ENCODE measurements at places on chromosomes 1 and 21.

DNA sequence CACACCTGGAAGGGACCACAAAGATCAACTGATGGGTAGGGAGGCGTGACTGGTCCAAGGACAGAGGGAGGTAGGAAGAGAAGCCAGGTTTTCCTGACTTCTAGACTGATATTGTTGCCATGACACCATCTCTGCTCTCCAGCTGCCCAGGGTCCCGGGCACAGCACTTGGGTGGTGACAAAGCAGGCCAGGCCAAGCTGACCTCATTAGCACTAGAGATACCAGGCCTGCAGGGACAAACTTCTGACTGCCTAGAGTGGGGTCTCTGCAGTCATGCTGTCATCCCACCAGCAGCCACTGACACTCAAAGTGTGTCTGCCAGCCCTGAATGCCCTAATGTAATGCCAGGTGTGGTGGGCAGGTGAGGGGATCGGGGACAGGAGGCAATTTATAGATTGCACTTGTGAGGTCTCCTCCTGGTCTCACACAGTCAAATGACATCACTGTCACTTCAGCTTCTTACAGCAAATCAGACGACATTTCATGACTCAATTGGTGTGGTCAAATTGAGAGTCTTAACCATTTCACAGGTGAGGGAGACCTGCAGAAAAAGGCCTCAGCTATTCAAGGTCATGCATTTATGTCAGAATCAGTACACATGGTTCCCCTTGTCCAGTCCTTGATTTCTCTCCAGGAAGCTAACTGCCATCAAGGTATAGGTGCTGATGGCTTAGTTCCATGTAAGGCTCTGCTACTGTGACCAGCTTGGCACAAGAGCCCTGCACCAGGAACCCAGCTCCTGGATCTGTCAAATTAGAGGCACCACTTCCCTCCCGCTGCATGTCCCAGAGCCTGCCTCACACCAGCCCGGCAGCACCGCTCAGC is 2.7 kb downstream of the SLC9A1 start:
- DNase-seq, result no peak

GRCh38 chr1:69016468-69016867 is 519.6 kb upstream of the DEPDC1 start:
- no peak for DNase-seq

- DNase-seq, result peak; percentile 46
Measured at GRCh38 chr1:6889875-6890480, 104.7 kb downstream of the CAMTA1 start.

GRCh38 chr1:116679091-116679827 is 11.7 kb upstream of the IGSF3 start:
- DNase-seq, result no peak

DNA sequence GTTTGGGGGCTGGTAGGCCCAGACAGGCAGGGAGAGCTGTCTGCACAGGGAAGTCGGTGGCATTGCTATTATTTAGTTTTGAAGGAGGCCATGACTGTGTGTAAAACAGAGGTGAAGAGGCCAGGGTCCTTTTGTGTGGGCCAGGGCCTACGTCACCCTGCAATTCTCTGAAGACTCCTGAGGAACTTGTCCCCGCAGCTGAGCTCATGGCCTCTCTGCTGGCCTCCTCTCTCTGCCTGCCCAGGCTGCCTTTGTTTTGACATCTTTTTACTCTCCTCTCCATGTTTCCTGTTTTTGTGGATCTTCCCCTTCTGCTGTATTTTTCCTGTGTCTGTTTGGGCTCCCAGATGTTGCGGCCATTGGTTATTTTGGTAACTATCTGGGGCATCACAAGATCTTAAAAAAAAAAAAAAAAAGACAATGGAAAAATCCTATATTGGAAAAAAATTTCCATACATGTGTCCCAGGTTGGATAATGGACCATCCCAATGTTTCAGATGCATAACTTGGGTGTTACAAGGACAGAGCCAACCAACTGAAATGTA is 280.7 kb downstream of the RPS6KC1 start:
- no peak for DNase-seq

- DNase-seq, result no peak
Measured at GRCh38 chr1:174204697-174205308, 45.5 kb downstream of the RABGAP1L start.

DNA sequence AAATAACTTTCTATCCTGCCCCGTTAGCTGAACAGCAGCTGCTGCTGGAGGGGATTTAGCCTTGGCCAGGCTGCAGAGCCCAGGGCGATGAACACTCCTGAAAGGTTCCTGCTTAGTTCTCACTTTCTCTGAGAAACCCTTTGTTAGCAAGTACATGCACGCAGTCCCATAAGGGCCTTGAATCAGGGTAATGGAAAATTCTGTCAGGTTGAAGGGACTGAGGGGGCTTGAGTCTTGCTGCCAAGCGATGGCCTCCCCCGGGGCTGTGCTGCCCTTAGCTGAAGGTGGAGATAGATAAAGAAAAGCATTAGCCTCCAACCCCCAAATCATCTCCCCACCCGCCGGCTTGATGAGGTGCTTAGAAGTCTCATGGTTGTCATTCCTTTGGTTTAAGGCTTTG is 7.9 kb downstream of the GJA5 start:
- DNase-seq, result no peak

GRCh38 chr21:41955516-41955915 is 1.7 kb upstream of the C2CD2 start:
- DNase-seq, result no peak

GRCh38 chr1:55868026-55868425 is 652.9 kb upstream of the USP24 start:
- DNase-seq, result no peak

DNA sequence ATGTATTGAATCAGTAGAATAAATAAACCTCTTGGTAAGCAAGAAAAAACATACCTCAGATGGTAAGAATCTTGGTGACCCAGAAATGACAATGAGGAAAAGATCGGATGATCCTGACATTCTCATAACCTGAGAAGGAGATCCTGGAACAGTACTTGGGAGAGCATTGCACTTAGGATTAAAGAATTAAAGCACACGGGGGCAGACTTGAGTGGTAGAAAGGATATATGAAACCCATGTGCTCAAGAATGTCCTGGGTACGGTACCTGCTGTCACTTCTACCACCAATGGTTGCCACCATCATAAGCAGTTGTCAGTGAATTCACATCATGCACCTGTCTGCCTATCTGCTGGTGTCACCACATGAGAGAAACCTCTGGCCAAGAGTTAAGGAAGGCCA is 108.9 kb upstream of the GJB5 start:
- no peak for DNase-seq

GRCh38 chr1:68588304-68588703 is 91.4 kb upstream of the DEPDC1 start:
- DNase-seq, result no peak

GRCh38 chr1:118366286-118366685 is 181.3 kb upstream of the SPAG17 start:
- no peak for DNase-seq

DNA sequence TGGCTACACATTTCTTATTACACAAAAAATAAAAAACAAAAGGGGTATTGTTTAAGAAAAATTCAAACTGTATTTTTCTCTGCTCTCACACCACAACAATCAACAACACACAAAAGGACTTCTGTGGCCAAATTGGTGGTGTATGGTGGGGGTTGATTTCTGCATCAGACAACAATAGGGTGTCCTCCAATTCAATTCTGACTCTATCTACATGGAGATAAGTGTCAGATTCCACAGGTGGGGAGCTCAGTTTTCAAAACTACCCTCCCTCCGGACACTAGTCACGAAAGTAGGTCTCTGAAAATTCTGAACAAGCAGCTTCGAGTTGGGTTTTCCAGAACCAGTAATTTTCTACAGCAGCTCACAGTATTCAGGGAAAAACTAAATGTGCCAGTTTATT is 744.9 kb upstream of the NCAM2 start:
- no peak for DNase-seq

- DNase-seq, result no peak
Measured at GRCh38 chr1:246709835-246710234, 14.4 kb upstream of the SCCPDH start.

GRCh38 chr1:47656719-47657685 is 219.2 kb downstream of the FOXD2 start:
- DNase-seq, result no peak

DNA sequence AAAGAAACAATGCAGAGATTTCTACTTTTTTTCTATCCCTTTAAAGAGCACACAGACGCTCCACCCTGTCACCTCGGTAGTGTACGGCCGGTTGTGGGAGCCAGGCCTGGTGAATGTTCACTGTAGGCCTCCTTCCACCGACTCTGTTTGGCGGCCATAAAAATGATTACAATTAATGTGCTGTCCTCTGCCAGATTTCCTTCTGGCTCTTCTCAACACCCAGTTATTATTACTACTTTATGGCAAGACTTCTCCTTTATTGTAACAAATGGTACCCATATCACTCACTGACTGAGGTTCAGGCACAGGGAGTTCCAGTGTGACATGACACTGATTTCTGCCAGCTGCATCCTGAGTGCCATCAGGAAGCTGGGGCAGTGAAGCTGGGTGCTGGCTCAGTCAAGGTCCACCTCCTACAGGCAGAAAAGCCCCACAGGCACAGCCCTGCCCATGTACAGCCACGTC is 37.4 kb downstream of the GPR161 start:
- DNase-seq, result no peak

- no peak for DNase-seq
Measured at GRCh38 chr1:26994787-26995517, 1.5 kb downstream of the TRNP1 start.

DNA sequence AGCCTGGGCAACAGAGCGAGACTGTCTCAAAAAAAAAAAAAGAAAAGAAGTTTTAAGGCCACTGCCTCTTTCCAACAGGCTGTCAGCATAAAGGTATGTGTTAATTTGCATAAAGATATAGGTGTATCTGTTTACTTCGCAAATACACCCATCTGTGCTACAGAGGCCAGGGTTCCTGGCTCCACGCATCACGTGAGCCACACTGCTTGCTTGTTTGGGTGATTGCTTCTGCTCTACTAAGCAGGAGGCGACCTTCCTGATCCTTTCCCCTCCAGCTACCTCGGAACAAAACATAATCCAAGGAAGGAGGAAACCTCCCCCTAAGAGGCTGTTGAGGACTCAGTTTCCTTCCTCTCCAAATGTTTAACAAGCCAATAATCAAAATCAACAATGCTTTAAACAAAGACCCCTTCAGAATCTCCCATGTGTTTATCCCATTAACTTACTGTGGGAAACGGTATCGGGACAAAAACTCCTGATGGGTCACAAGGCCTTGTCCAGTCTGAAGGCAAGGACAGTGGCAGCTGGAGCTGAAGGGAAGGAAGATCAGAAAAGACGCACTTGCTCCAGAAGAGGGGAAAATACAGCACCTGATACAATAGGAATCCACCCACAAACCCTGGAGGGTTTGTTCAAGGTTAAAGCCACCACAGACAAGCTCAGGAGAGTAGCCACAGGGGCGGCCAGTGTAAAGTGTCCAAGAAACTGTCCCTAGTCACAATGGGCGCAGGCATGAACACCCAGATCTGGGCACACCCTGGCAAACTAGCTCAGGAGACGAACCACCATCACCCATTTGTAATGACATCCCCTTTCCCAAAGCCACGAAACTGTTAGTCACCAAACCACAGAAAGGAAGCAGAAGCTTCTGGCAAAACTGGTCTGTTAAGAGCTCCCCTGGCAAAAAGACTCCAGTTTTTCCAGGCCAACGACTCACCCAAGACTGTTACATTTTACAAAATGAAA is 17.2 kb downstream of the CTNNBIP1 start:
- DNase-seq, result no peak

- no peak for DNase-seq
Measured at GRCh38 chr1:218718977-218719376, 373.8 kb downstream of the TGFB2 start.

DNA sequence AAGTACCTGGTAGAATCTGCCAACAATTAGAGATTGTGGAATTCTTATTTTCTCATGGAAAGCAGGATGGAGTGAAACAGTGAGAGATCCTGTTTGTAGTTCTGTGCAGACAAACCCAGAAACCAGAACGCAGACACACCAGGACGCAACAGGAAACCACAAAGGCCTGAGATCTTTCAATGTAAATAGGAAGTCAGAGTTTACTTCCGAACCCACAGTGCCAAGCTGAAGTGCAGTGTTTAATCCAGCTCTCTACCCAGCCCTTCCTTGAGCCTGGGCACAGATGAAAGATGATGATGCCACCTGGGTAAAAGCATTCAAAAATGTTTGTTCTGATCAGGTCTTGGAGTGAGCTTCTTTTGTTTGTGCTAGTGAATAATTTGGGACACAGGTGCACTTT is 244.2 kb upstream of the HOOK1 start:
- peak; percentile 5 for DNase-seq

DNA sequence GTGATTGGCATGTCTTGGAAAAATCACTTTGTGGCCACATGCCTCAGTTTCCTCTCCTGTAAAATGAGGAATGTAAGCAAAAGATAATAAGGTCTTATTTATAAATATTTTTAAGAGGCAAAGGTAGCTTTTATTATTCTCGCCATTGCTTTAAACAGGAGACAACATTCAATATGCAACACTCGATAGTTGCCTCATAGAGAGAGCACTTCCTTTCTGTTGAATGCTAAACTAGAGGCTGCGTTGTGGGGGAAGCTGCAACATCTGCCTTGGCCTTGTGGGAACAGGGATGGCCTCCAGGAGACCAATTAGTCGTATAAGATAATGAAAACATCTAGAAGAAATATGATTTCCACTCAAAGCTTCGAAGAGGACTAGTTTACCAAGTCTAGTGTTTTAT is 3.5 kb downstream of the OSCP1 start:
- DNase-seq, result no peak

DNA sequence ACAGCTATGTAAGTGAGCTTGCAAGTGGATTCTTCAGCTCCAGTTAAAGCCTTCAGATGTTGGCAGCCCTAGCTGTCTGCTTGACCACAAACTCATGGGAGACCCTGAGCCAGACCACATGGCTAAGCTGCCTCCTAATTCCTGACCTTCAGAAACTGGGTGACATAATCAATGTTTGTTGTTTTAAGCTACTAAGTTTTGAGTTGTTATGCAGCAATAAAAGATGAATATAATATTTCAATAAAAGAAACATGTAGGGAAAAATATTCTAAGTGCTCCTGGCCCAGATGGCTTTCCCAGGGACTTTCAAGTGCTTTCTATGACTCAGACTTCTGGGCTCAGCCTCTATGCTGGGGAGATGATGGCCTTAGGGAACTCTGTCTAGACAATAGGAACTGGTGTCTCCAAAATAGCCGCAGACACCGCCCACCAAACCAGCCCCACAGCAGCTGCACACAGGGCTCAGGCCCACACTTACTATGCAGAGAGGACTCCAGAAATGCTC is 20.3 kb upstream of the AZIN2 start:
- DNase-seq, result no peak

DNA sequence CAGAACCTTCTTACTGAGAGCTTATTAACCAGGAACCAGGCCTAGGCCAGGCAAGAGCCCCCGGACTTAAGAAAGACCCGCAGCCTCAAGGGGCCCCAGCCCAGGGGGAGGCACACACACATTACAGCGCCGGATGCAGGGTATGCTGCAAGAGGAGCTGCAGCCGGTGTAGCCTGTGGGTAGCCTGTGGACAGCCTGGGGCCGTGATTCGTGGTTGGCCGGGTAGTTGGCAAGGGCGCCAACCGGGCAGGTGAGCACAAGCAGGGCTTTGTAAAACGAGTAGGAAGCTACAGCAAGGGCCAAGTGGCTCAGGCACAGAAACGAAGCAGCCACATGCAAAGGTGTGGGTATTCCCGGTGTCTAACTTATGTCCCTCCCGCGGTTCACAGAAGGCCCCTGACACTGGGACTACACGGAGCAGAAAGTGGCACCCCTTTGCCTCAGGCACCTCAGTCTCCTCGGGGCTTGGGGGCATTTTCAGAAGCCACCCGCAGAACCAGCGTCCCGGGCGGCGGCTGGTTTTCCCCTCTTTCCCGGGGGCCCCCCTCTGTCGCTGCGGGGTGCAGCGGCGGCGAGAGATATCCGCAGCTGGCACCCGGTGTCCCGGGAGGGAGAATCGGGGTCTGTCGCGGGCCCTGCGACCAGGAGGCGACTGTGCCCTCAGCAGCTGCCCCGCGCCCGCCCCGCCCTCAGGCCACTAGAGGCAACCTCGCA is 40.8 kb downstream of the KIAA1614 start:
- DNase-seq, result peak; percentile 25
